ENCODE measurements at places on chromosomes 16 and 17.

GRCh38 chr16:87052506-87052905 lies 264.7 kb downstream of the C16orf95 start:
- no peak for DNase-seq

- DNase-seq: no peak
Observed at GRCh38 chr17:1860978-1861377, 31.2 kb downstream of the RPA1 start.

DNA sequence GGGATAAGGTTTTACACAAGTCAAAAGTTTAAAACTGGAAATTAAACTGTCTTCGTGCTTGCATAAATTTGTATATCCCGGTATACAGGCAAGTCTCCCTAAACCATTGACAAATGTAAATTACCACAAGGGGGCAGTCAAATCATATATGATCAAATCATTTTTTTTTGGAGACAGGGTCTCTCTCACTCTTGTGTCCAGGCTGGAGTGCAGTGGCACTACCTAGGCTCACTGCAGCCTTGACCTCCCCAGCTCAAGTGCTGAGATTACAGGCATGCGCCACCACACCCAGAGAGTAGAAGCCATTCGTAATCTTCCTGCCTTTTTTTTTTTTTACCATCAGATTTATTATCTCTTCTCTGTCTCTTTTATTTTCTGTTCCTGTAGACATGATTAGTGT lies 18.5 kb downstream of the TOP2A start:
- DNase-seq: no peak

DNA sequence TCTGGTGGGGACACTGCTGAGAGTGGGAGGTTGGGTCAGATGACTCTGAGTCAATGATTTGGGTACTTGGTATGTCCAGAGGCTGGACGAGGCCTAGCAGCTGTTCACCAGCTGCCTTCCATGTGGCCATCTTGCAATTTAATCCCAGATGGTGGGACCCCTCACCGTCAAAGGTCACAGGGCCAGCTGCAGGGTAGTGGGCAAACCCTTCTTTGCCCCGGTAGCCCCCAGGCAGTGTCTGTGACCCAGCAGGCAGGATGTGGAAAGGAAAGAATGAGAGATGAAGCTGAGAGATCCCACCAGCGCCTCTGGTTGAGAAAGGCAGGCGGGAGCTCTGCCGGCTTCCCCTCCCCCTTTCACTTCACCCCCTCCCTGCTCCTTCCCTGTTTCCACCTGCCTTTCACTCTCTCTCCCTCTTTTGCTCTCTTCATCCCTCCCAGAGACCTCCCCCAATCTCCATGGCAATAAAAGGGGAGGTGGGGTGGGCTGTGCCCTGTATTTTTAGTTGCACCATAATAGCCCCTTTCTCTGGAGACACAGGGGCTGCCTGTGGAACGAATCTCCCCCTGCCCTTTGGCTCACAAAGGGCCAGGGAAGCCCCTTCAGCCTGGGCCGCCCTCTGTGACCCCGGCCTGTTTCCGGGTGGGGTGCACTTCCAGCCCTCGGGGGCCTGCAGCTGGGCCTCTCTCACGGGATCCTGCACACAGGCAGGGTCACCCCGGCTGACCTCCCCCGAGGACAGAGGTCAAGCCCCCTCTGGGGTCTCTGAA lies 20.2 kb downstream of the CDK5RAP3 start:
- no peak for DNase-seq

DNA sequence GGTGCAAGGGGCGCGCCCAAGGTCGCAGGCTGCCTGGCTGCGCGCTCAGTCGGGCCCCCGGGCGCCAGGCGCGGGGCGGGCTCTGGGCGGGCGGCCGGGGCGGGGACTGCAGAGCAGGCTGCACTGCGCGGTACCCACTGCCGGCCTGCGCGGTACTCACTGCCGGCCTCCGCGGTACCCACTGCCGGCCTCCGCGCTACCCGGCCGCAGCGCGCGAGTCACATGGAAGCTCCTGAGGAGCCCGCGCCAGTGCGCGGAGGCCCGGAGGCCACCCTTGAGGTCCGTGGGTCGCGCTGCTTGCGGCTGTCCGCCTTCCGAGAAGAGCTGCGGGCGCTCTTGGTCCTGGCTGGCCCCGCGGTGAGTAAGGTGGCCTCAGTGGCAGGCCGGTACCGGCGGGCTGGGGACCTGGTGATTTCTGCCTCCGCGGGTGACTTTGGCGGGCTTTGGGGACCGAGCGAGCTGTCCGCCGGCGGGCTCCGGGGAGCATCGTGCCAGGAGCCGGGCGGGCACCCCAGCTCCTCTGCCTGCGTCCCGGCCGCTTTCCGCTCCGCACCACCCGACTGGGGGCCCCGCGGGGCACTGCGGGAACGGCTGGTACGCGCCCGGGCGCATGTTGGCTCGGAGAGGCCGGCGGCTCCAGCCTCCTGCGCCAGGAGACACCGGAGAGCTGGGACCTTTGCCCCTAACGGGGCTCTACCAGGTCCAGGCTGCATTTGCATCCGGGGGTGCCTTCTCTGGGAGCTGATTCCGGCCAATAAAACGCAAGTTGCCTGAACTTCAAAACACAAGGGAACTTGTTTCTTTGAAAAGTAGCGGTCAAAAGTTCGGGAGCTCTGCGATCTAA lies at the start of gene SLC47A1:
Gene SLC47A1 (plus strand): TSS at position 137 of the 844 bp plus-strand sequence. CDS start 86 bp downstream, at position 223.
- peak; percentile 34 for DNase-seq

DNA sequence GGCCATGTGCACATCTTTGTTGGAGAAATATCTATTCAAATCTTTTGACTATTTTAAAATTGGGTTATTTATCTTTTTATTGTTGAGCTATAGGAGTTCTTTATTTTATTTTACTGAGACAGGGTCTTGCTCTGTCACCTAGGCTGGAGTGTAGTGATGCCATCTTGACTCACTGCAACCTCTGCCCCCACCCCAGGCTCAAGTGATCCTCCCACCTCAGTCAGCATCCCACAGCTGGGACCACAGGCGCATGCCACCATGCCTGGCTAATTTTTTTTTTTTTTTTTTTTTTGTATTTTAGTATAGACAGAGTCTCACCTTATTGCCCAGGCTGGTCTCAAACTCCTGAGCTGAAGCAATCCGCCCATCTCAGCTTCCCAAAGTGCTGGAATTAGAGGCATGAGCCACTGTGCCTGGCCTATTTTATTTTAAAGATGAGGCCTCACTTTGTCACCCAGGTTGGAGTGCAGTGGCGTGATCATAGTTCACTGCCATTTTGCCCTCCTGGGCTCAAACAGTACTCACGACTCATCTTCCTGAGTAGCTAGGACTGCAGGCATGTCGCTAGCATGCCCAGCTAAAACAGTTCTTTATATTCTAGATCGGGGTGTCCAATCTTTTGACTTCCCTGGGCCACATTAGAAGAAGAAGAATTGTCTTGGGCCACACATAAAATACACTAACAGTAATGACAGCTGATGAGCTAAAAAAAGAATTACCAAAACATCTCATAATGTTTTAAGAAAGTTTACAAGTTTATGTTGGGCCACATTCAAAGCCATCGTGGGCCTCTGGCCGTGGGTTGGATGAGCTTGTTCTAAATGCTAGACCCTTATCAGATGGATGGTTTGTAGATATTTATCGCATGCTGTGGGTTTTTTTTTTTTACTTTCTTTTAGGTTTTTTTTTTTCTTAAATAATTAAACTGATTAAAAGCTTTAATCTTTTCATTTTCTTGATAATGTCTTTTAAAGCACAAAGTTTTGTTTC lies 13.7 kb downstream of the TENT4B start:
- DNase-seq: no peak

DNA sequence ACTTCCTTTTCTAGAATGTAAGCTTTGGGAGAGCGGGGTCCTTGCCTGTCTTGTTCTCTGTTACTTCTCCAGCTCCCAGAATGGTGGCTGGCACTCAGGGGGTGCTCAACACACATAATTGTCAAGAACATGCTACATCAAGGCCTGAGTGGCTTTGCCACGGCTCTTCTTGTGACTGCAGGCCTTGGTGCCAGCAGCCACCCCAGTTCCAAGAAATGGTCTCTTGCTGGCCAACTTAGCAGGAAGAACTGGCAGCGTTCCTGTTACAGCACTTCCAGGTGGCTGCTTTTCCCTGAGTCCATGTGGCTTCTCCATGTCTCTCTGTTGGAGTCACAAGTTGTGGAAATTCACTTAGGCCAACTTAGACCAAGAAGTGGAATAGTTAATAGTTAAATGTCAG lies 36.1 kb downstream of the PRKCB start:
- no peak for DNase-seq

- DNase-seq: no peak
Observed at GRCh38 chr16:77295896-77296295, 96.7 kb downstream of the SYCE1L start.

- DNase-seq: no peak
Observed at GRCh38 chr17:8420041-8420934, 15.4 kb upstream of the NDEL1 start.

- no peak for DNase-seq
Observed at GRCh38 chr16:56946767-56947603, 14.8 kb upstream of the CETP start.

DNA sequence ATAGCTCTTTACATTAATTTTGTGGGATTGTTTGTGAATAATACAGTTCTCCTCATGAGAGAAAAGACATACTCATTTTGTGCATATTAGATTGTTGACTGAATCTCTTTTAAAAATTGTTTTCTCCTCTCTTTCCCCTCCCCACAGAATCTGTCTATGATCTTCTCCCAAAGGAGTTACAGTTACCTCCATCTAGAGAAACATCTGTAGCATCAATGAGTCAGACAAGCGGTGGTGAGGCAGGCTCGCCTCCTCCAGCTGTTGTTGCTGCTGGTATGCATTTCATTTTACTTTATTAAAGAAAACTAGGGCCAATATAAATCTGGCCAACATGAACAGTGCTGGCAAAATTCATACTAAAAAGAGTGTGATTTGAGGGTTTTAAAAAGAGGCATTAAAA lies 60.5 kb downstream of the NFAT5 start:
- DNase-seq: no peak

DNA sequence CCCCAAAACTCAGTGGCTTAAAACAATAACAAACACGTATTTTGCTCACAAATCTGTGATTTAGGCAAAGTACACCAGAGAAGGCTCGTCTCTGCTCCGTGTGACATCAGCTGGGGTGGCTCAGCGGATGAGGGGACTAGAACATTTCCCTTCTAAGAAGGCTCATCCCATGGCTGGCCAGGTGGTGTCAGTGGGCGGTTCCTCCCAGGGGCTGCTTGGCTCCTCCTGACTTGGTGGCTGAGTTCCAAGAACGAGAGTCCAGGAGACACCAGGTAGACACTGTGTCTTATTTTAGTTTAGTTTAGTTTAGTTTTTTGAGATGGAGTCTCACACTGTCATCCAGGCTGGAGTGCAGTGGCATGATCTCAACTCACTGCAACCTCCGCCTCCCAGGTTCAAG lies 5.6 kb upstream of the CHMP6 start:
- DNase-seq: no peak

DNA sequence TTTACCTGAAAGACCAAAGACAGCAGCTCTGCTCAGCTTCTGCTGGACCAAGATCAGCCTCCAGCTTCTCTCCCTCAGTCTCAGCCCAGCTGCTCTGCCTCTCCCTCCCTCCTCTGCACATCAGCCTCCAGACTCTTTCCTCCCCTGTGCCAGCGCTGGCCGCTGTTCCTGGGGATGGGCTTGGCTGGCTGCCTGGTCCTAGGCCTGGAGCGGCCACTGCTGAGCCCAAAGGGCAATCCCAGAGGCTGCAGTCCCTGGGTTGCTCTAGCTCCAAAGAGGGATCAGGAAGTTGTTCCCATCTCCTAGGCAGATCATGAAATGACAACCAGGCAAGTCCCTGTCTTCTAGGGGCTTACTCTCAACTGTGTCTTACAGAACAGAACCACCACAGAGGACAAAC lies 31.3 kb downstream of the DCUN1D3 start:
- no peak for DNase-seq

- peak; percentile 67 for DNase-seq
Observed at GRCh38 chr16:2520784-2521531, 787 bp downstream of the AMDHD2 start.

DNA sequence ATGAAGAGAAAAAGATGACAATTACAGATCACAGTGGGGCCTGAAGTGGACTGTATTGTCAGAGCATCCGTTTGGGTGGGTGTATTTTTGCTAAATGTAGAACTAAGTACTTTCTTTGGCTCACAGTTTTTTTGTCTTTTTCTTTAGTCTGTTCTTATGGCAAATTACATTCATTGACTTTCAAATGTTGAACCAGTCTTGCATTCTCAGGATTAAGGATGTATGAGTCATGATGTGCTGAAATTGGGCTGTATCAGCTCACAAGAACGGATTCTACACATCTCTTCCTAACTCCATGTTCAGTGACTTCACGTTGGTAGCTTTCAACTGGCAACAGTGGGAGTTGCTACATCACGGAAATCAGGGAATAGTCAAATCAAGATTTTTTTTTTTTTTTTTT lies 66.5 kb downstream of the TEX2 start:
- DNase-seq: no peak

DNA sequence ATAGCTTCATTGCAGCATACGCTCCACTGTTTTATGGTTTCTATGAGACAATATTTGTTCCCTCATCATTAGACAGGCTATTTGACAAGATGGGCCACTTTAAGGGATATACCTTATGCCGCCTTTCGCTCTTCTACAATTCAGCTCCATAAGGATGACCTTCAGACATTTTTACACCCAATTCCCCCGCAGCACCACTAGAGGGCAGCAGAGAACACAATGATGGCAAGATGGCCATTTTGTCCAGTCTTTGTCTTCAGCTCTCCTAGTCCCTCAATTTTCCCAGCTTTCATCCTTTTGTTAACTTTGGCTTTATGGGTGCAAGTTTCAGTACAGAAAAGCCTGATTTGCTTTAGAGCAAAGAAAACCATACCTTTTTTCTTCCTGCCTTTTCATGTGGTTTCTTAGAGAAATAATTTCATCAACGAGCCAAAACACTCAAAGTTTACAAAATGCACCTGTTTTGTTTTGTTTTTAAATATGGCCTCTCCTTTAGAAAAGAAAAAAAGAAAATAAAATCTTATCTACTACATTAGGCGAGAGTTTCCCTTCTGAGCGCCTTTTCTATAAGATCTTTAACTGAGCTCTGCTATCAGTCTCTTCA lies 355.3 kb downstream of the TOX3 start:
- no peak for DNase-seq

DNA sequence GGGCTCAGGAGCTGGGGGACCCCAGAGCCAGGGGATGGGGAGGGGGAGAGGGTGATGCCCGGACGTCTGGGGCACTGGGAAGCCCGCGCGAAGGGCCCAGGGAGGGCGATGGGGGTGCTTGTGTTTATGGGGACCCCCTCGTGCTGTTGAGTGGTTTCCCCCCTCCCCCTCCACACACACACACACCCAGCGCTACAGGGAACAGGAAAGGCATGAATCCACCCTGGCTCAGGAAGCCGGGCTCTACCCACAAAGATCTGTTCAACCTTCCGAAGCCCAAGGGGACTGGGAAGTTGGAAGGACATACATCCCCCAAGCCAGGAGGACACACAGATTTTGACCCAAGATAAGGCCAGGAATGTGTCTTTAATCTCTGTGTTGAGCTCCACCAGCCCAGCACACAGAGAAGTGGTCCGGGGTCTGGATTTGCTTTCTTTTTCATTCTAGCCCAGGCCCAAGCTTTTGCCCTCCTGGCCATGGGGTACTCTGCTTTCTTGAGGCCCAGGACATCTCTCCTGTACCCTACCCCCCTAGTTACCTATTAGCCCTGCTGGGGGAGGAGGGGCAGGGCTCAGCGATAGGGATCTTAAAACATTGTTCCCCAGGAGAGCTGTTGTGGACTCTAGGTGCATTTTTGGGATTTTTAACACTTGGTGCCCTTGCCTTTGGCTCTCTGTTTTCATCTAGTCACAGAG lies 1.2 kb downstream of the UBALD2 start:
- DNase-seq: no peak

GRCh38 chr16:10947211-10947787 lies 2.9 kb downstream of the CLEC16A start:
- no peak for DNase-seq

- DNase-seq: no peak
Observed at GRCh38 chr17:81454473-81454872, 58.1 kb downstream of the ACTG1 start.

Data from GM12892 (cell line).